ENCODE measurements at places on chromosomes 4 and X.

DNA sequence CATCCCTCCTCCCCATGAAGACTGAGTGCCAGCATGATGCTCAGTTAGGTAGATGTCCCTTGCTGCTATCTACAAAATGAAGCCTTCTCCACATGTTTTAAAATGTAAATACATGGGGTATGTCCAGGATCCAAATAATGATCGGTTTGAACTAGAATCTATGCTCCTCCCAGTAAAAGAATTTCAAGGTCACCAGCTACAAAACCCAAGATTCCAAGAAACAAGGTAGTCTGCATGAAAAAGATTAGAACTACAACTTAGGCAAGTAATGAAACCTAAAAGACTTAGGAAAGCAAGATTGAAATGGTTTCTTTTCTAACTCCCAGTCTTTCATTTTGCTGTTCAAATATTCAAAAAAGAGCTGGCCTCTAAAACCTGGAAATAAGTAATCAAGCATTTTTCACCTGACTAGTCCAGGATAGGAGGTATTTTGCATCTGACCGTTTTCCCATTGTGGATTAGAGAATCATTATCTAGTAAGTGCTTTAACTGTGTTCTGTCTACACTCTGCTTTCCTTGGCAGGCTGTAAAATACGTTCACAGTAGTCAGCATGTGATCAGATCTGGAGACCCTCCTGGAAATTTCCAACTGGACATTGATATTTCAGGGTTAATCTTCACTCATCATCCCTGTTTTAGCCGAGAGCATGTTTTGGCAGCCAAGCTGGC lies 57.4 kb downstream of the CC2D2A start:
- DNase-seq, result no peak

DNA sequence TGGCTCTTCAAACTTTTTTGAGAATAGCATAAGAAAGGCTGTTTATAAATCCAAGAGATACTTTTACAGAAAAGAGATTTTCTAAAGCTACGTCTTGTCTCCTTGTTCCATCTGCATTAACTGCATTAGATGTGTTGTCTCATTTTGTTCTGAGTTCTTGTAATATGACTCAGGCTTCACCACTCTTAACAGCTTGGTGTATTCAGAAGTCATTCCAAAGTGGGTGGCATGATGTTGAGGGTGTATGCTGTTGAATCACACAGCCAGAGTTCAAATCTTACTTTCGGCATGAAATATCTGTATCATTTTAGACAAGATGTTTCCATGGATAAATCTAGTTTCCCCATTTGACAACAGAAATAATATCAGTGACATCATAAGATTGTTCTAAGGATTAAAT lies 30.1 kb downstream of the SYTL5 start:
- no peak for DNase-seq

- no peak for DNase-seq
Observed at GRCh38 chr4:20618731-20619130, 81.5 kb upstream of the PACRGL start.

- DNase-seq, result peak; percentile 2
Observed at GRCh38 chrX:55326985-55327384, 62.3 kb upstream of the PAGE3 start.

DNA sequence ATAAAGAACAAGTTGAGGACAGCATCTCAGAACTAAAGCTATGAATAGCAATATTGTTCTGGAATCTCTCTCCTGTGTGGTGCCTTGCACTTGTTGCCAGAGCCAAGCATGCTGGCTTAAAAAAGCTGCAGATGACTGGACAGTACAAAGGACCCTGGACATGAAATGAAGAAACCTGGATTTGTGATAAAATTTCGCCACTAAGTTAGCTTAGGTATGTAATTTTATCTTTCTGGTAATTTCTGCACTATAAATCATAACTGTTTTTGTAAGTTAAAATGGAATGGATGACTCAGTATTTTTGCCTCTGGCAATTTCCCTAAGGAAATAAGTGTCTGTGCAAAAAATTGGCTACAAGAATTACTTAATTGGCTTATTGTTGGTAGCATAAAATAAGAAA lies 317.2 kb downstream of the CAMK2D start:
- no peak for DNase-seq

DNA sequence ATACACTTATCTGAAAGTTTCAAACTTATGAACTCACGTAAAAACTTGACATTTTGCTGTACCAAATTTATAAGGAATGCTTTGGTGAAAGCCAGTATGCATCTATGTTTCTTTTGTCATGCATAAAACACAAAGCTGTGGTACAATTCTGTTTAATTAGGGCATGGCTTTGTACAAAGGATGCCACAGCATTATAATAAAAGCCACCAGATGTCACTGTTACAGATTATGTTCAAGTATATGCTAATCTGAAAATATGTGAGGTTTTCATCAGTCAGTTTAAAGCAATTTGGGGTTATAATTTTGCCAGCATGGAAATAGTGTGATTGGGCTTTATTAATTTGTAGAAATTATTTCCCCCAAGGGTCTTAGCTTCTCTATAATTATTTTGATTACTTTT lies 69.0 kb downstream of the ATOH1 start:
- DNase-seq, result no peak

DNA sequence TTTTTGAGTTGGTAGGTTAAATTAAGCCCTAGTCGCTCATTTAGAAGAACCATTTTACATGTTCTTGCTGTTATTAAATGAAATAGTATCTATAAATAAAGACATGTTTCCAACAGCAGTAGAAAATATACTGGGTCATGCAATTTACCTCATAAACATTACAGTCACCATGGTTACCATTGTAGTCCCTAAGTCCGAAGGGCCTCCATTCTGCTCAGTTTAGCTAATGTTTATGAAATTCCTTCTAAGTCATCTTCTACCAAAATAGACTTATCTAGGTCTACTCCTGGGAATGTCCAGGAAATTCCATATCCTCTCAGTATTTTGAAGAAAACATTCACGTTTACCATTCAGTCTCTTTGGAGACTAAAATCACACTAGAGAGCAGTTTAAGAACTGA lies 292.5 kb upstream of the DCAF8L1 start:
- no peak for DNase-seq

GRCh38 chr4:123198706-123199105 lies 197.9 kb upstream of the SPRY1 start:
- no peak for DNase-seq

DNA sequence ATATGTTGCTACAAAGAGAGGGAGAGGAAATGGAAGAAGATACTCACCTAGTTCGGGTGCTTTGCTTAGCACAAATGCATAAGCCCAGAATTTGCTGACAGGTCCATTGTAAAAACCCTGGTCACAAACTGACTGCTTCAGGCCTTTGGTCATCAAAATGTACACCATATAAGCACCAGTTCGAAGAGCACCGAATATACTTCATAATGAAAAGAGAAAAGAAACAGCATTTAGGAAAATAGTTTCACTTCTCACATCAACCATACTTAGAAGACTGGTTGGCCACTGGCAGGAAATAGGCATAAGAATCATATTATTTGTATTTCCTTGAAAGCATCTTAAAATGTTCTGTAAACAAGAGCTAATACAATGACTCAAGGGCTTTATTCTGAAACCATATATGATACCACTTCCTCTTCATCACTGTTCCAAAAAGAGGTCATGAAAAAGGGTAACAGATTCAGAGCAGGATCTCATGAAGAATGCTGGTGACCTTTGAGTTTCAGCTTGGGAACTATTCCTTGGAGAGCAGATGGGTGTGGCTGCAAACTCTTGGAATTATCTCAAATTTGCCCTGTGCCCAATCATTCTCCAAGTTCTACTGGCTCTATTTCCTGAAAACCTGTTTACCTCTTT lies 138.7 kb downstream of the ELOVL6 start:
- no peak for DNase-seq

GRCh38 chr4:26863512-26863911 lies 2.9 kb downstream of the STIM2 start:
- DNase-seq, result no peak

DNA sequence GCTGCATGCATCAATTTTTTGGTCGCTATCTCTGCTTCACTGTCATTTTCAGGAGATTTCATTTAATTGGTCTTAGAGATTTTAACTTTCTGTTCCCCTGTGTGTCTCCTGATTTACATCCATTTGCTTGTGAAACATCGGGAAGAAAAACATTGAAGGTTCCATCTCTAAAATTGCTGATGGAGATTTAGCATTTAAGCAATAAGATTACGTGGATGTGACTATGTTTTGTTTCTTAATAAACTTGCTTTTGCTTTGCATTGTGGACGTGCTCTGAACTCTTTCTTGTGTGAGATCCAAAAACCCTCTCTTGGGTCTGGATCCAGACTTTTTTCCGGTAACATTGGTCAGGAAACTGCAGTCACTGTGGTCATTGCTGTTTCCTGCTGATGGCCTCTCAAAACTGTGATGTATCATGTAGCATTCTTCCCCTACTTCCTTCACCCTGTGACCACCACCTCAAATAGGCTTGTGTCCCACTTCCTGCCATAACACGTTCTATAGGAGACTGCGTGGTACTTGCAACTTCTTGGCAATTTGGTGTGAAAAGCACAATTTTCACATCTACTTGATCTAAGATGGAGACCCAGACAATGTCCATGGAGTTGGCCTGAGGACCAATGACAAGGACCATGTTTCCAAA lies 4.9 kb downstream of the CXCL2 start:
- no peak for DNase-seq

GRCh38 chr4:121788896-121789295 lies 12.2 kb upstream of the EXOSC9 start:
- no peak for DNase-seq

- no peak for DNase-seq
Observed at GRCh38 chrX:56268888-56269287, 36.7 kb downstream of the KLF8 start.

DNA sequence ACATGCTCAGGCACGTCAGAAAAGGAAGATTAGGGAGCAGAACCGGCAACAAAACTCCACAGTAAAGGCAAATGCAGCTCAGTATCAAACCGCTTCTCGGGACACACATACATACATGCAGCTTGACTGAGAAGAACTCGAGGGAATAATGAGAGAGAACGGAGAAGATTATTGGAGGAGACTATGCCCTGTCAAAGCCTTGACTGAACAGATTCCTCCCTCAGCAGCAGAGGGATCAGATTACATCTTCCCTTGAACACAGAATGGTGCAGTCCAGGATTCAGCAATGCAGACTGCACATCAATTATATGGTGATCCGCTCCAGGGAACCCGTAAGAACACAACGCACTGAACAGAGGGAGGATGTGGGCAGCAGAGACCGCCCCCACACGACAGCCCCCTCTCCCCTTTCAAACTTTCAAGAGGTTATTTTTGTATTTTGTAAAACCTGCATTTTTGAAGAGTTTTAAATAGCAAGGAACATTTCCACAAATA lies 183.2 kb downstream of the FBXW7 start:
- peak; percentile 30 for DNase-seq

DNA sequence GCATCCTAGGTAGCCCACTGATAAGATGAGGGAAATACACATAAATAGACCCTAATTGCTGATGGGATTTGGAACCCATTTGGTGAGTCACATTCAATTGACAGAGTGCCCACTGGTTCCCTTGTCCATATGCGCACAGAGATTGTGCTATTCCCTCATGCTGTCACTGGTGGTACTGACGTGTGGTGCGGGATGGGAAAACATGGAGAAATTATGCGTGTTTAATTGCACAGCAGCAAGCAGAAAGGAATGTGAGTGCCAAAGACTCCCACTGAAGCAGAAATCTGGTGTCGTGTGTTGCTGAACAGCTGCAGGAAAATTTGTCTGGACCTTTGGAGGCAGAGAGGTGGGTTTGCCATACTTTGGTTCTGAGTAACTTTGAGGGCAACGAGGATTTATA lies 92.2 kb downstream of the NHSL2 start:
- no peak for DNase-seq

GRCh38 chr4:2243681-2244380 lies 1.9 kb upstream of the HAUS3 start:
- DNase-seq, result no peak

DNA sequence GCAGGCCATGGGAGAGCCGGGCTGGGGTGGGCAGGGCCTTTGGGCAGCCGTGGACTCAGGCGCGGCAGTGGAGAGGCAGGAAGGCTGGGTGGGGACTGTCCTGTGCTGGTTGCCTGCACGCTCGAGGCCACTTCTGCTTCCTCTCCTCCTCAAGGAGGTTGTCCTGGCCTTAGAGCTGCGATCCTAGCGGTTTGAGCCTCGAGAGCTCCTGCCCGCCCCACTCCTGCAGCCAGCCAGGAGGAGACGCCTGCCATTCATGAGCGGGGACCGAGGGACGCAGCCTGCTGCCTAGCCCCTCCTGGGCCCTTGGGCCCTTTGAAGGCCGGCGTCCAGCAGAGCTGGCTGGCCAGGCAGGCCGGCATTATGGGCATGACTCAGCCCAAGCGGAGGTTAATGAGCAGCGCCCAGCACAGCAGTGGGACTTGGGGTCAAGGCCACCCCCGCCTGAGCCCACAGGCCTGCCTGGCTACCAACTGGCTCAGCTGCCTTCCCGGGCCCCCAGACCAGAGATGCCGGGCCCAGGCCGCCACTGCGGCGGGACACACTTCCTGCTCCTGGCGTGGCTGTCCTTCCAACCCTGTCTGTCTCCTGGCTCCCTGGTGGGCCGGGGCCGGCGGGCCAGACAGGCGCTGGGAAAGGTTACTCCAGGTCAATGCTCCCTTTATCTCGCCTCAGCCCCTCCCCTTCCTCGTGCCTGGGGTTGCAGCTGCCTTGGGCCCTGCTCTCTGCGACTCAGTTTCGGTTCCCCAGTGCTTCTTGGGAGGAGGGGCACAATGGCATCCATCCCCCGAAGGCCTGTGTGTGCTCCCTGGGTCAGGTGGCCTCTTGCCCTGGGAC lies 1.8 kb downstream of the ABCD1 start:
- DNase-seq, result peak; percentile 47

- DNase-seq, result no peak
Observed at GRCh38 chr4:182924497-182924896, 7.3 kb upstream of the DCTD start.

GRCh38 chr4:169758401-169758962 lies 738 bp upstream of the HPF1 start:
- DNase-seq, result no peak

GRCh38 chr4:71635139-71635748 lies 148.6 kb downstream of the GC start:
- no peak for DNase-seq

- no peak for DNase-seq
Observed at GRCh38 chr4:153181293-153181692, 22.9 kb upstream of the TRIM2 start.

- DNase-seq, result no peak
Observed at GRCh38 chr4:113141901-113142346, 92.5 kb downstream of the ANK2 start.

- DNase-seq, result no peak
Observed at GRCh38 chrX:48589482-48590162, 7.7 kb upstream of the WDR13 start.

DNA sequence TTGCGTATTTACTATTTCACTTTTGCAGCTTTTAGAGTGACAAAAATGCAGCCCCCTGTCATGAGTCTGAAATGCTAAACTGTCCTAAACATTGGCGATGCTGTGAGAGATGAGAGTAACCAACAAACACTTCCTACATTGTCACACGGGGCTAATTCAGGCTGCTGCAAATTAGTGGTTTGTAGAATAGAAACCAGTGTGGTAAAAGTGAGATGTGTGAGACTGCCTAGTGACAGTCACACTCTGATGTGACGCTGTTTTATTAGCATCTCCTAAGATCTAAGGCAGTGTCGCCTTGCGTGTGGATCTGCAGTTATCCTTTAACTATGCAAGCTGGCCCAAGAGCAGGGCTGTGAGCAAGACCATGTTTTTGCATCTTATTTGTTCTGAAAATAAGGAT lies 800.2 kb upstream of the TENM3 start:
- no peak for DNase-seq

GRCh38 chr4:89741768-89742167 lies 95.2 kb downstream of the SNCA start:
- no peak for DNase-seq

Data from endothelial cell (in vitro differentiated cells).